Spleen (tissue), 13 donors: ENCODE measurements at places on chromosomes 4 and X.

DNA sequence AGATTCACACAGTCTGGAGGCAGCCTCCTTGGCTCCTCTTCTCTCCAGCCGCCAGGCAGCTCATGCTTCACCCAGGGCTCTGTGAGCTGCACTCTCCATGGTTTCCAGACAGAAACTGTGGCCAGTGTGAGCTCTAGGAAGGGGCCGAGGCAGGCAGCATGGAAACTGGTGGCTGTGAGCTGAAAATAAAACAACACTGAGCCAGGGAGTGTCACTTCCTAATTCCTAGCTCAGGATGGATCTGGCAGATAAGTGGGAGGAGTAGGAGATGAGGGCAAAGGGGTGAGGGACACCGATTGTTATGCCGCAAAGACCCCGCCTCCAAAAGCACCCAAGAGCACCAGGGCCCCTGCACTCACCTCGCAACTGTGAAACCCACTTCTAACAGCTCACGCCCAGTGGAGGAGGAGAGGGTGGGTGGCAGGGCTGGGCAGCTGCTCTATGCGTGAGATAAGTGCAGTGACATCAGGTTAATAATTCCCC is 69.8 kb downstream of the FHDC1 start:
- DNase-seq = peak; percentile 77

DNA sequence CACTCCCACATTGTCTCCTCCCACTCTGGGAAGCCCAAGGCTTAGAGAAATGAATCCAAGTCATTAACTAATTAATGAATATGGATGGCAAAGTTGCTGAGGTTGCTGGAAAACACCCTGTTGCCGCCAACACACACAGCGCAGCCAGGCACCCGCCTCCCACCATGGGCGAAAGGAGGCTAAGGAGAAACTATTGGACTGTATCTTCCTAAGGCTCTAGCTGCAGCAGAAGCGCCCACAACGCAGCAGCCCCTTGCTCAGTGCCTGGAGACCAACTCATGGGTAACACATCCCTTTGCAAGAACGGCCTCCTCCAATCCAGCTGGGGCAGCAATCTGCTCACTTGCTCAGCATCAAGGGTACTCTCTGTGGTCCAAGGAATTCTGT is 34.2 kb downstream of the TSC22D3 start:
- DNase-seq = peak; percentile 81

DNA sequence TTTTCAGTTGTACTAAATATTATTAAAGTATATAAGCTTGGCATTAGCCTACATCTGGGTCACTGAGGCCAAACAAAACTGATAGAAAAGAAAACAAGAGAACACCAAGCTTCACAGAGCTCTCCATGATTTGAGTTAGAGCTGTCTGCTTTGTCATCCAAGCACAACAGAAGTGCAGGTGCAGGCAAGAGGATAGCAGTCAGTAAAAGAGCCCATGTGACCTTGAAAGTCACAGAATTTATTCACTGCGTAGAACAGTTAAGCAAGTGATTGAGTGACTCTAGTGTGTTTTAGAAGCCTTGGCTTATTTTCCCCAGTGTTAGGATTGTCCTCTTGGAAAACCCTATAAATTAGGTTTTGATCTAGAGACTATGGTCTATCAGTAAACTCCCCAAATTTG is 49.4 kb upstream of the PRDM5 start:
- DNase-seq = no peak

- DNase-seq = no peak
Measured at GRCh38 chrX:37906357-37906756, 59.0 kb upstream of the DYNLT3 start.

- DNase-seq = no peak
Measured at GRCh38 chrX:132187451-132187850, 31.8 kb downstream of the RAP2C start.

GRCh38 chr4:24794916-24795665 is at the start of gene SOD3:
Gene SOD3 (plus strand): TSS chr4:24795573. CDS start chr4:24799522, 3,949 bp downstream.
- peak; percentile 75 for DNase-seq
